A549 treated with CpdA at 1 μM for 4 hours (cell line): ENCODE measurements at places on chromosomes 5 and 9. TPM values are rescaled to one million over a fixed set of nuclear protein-coding genes. Genes with fewer than 3 reads are reported as not detected.

RC3H2 gene
- total RNA-seq: 13.9 to 23.4 TPM (median 20.3 TPM) in 5 replicates

ADAM19 gene
- total RNA-seq: 13.3 to 19.4 TPM (median 16.9 TPM) in 5 replicates

OSMR gene
- 57.7 to 84.1 TPM (median 76.1 TPM) in 5 replicates for total RNA-seq

CSF1R gene
- total RNA-seq: 0.07 to 0.23 TPM (median 0.15 TPM) in 4 of 5 replicates, not detected in the other

TMEM232 gene
- 0.10 to 0.35 TPM (median 0.31 TPM) in 3 of 5 replicates, not detected in the others for total RNA-seq

SNCB gene
- 1.0 to 1.4 TPM (median 1.2 TPM) in 5 replicates for total RNA-seq

HMCN2 gene
- 0.03 to 0.14 TPM (median 0.08 TPM) in 5 replicates for total RNA-seq
